Activated CD4-positive, alpha-beta T cell treated with anti-CD3 and anti-CD28 coated beads, Interleukin-2, amount 50 U/mL, for 48 hours (primary cell): ENCODE measurements at places on chromosomes 13 and 19.

- no peak for DNase-seq
These were observed 5.4 kb downstream of the MADCAM1 start for GRCh38 chr19:501646-502045.

- peak; percentile 38 for DNase-seq
These were observed 83.9 kb downstream of the LRRC63 start for GRCh38 chr13:46295491-46296114.

- DNase-seq, result no peak
These were observed 616.3 kb downstream of the TBC1D4 start for GRCh38 chr13:74865656-74866055.

GRCh38 chr19:19748249-19748938 is 15.5 kb upstream of the ZNF14 start:
- no peak for DNase-seq

- no peak for DNase-seq
These were observed 10.2 kb upstream of the DCUN1D2 start for GRCh38 chr13:113500530-113501265.
